ENCODE measurements at places on chromosomes 5 and 9.

GRCh38 chr9:112558476-112558875 lies 71.8 kb downstream of the KIAA1958 start:
- no peak for DNase-seq

- DNase-seq, result no peak
Measured at GRCh38 chr5:55062039-55062779, 38.2 kb downstream of the GZMK start.

DNA sequence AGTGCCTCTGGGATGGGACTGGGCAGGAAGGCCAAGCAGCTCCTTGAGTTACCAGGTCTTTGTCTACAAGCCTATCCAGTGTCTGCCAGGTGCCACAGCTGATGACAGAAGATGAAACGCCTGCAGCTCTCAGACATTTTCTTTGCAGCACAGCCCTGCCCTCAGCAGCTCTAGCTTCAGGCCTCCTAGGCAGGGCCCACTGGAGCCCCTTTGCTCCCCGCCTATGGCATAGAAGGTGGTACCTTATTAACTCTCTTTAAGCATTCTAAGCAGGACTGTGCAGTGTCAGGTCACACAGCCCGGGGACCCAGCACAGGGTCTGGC lies 1.3 kb upstream of the SKP1 start:
- DNase-seq, result no peak

GRCh38 chr5:149392718-149393117 lies 13.6 kb upstream of the IL17B start:
- no peak for DNase-seq

DNA sequence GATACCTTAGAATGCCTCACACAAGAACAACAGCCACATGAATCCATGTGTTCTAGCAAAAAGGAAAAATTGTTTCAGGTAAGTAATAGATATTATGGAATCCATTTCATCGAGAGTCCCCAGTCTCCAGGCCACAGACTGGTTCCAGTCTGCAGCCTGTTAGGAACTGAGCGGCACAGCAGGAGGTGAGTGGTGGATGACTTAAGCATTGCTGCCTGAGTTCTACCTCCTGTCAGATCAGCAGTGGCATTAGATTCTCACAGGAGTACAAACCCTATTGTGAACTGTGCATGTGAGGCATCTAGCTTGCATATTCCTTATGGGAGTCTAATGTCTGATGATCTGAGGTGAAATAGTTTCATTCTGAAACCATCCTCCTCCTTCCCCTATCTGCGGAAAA lies 207.0 kb downstream of the CSNK1G3 start:
- no peak for DNase-seq

- no peak for DNase-seq
Measured at GRCh38 chr5:151805414-151806223, 33.9 kb downstream of the G3BP1 start.

DNA sequence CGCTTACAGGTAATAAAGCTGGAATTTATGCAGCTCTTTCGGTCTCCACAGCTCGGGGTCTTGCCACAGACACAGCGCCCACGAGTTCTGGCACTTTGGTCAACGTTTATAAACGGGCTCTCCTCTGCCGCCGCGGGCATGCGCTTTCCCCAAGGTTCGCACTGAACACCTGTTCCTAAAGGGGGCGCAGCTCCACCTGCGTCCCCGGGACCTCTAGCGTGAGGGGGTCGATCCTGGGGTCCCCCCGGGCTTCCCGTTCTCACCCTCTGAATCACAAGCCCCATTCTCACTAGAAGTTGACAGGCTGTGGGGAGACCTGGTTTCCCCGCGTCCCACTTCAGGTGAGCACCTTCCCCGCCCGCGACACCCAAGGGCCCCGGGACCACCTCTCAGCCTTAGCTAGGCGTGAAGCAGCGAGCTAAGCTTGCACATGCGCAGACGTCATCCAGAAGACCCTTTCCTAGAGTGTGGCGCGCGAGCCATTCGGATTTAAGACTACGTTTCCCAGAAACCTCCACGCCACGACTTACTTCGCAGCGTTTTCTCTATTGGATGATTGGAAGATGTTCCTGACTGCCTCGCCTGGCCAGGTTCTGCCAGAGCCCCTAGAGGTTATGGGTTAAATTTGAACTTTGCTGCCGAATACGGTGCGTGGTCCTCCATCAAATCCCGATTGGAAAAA lies 21.3 kb upstream of the ZNF782 start:
- no peak for DNase-seq

- no peak for DNase-seq
Measured at GRCh38 chr5:67222243-67223025, 25.8 kb upstream of the CD180 start.

DNA sequence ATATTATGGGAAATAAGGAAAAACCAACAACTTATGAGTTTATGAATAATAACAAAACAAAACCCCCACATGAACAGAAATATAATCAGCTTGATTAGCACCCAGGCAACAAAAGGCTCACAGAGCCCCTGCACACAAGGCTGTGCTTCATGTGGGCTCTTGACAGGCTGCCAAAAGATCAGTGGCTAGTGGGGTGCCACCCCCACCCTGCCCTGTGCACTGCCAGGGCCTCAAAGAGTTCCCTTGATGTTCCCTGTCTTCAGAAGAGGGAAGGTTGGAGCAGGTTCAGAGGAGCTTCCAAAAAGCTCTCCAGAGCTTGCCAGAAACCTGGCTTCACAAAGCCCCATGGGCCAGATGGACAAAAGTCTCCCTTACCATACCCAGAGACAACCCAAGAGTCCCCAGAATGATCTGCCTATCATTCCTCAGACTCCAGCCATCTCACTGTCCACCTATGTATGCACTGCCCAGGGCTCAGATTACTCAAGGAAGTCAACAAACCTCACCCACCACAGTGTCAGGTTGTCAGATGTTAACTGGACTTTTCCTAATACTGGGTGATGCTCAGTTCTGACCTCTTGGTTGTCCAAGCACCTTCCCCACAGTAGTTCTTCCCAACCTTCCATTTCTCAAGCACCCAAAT lies 87.5 kb downstream of the SIL1 start:
- peak; percentile 52 for DNase-seq

- DNase-seq, result peak; percentile 58
Measured at GRCh38 chr5:136054142-136055019, 25.6 kb downstream of the TGFBI start.

DNA sequence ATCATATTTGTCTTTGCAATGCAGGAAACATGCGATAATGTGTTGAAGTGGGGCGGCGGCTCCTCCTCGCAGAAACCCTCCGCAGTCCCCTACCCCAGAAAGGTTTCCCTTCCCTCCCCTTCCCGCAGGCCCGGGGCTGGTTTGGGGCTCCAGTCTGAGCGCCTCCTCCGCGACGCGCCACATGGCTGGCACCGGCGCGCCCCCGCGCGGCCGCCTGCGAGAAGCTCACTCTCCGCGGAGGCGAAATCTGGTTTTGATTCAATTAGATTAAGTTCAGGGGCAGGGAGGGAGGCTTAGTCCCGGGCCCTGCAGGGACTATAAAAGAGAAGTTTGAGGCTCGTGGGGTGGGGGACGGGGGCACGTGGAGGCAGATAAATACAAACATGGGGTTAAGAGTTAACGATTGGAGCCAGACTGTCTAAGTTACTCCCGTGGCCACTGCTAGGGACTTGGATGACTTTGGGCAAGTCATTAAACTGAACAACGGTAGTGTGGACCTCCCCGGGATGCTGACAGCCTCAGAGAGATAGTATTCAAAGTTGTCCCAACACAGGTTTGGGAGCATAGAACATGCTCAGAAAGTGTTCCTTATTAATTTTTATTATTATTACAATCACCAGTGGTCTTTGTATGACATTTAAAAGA lies 69.4 kb downstream of the MSX2 start:
- DNase-seq, result peak; percentile 45

GRCh38 chr9:23557689-23558088 lies 268.4 kb downstream of the ELAVL2 start:
- DNase-seq, result no peak

DNA sequence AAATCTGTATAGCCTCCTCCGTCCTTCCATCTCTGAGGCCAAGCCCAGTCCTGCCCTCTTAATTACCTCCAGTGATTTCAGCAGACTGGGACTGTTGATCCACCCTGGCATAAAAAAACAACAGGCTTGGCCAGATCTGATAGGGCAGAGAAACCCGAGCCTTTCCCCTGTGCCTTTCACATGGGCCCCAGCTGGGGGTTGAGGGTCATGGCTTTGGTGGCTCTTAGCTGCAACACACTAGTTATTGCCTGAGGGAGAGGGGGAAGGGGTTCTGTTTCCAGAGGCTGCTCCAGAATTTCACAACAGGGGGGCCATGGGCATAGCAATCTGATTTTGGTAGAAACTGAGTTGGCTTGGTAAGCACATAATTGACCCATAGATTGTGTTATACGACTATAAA lies 21.2 kb upstream of the PANK3 start:
- DNase-seq, result no peak

GRCh38 chr9:70874451-70874850 lies 247.0 kb downstream of the TRPM3 start:
- no peak for DNase-seq

DNA sequence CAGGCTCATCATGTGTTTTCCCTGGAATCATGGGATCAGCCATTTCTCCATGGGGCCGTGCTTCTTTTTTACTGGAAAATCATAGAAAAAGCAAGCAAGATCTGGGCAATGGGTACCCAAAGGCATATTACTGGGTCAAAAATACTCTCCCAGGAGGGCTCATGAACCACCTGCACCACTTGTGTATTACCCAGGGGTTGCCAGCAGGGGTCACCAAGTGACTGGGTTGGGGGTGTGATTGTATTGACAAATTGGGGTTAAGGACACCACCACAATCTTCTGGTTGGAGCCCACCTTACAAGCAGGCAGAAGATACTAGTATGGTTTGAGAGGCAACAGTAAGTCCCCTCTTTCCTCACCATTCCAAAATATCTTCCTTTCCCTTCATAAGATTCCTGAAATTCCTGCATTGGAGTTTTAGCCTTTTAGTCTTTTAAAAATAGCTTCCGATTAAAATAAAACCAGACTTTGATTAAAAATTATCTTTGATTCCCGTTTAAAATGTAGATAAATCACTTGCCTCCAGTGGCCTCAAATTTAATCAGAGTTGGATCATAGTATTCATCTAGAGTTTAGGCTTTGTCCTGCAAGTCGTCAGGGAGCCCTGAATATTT lies 603.3 kb downstream of the KIF4B start:
- no peak for DNase-seq

GRCh38 chr9:125626187-125626586 lies 80.8 kb downstream of the MAPKAP1 start:
- no peak for DNase-seq

GRCh38 chr5:129771058-129771838 lies 23.4 kb downstream of the MINAR2 start:
- DNase-seq, result no peak

DNA sequence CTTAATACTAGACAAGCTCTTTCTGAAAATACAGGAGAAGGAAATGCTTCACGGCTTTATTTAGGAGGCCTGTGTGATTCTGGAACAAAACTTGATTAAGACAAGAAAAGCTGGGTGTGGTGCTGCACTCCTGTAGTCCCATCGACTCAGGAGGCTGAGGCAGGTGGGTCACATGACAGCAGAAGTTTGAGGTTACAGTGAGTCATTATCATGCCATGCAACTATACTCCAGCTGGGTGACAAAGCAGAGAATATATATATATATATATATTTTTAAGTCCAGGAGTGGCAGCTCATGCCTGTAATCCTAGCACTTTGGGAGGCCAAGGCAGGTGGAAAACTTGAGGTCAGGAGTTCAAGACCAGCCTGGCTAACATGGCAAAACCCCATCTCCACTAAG lies 33.1 kb upstream of the SPIN1 start:
- DNase-seq, result no peak

DNA sequence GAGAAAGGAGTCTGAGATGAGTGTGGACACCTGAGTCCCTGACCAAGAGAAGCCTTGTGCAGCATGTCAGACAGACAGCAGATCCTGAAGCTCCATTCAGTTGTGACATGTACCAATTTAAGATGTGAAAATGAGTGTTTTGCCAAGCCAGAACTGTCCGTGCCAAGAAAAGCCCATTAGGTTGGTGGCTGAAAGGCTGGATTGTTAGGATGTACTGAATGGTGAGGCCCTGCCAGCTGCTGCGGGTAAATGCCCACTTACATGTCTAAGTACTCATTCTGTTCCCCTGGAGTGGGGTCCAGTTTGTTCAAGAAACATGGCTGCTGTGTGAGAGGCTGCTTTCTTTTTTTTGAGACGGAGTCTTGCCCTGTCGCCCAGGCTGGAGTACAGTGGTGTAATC lies 14.6 kb downstream of the DAPK1 start:
- no peak for DNase-seq

GRCh38 chr5:81759632-81760005 lies 8.7 kb upstream of the SSBP2 start:
- DNase-seq, result no peak

GRCh38 chr9:95764533-95765319 lies 110.8 kb upstream of the ERCC6L2 start:
- no peak for DNase-seq

DNA sequence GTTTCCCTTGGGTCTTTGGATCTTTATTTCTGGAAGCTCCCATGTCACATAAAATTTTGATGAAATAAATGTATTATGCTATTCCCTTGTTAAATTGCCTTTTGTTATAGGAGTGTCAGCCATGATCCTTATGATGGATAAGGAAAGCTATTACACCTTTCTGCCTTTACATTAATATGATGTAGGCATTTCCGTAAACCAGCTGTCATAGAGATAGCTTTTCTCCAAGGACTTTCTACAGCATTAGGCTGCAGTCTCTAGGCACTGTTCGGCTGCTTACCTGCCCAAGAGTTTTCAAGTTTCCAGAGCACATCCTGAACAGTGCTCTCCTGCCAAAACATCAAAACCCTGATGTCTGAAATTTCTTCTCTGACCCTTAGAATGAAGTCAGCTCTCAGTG lies 87.4 kb downstream of the HAPLN1 start:
- no peak for DNase-seq

DNA sequence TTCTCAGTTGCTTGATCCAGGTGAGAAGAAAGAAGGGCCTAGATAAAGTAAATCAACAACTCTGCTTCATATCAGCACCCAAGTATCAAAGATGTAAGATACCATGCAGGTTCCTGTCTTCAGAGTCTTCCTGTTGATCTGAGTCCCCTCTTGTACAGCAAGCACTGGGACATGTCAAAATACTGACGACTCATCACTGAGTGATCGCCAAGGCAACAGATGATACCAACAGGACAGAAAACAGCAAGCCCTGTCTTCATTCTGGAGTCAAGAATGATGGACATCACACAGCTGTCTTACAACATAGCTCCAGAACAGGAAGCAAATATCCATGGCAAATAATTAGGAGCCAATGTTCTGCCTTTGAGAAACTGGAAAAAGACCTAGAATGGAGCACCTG lies 83.7 kb downstream of the TARS1 start:
- DNase-seq, result no peak

DNA sequence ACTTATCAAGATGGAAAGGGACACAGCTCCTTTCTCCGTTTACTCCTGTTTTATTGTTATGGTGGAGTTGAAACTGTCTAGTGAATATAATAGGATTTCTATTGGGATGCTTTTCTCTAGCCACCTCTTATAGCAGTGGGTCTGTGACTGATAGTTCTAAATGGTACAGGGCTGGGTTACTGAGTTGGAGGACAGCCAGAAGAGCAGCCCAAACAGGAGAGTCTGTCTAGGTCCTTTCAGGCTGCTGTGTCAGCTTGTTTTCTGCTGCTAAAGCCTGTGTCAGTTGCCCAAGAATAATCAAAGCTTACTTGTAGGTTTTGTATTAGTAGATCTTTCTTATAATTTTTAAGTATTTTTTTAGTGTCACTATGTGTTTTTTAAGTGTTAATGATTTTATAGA lies 356.0 kb upstream of the SEMA6A start:
- DNase-seq, result no peak

All from lower leg skin (tissue), 4 donors.